ENCODE measurements at places on chromosomes 5 and 9.

- no peak for DNase-seq
Observed at GRCh38 chr9:36939655-36940499, 94.2 kb downstream of the PAX5 start.

GRCh38 chr5:87645224-87645623, 232.5 kb upstream of the CCNH start:
- DNase-seq = no peak

GRCh38 chr9:86907346-86907745, 40.0 kb downstream of the GAS1 start:
- no peak for DNase-seq

DNA sequence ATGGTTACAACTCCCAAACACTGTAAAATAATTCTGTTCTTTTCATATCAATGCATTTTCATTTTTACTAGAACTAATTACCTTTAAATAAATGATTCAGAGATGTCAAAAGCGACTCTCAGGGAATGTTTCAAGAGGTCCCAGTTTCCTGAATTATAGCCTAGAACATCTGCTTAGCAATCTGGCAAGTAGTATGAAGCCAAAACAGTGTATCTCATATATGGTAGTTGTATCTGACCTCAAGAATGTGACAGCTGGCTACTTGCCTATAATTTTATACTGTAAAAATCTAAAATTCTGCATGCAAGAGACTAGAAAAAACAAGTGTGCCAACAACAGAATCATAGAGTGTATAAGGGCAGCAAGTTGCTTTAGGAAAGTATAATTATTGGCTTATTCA, 187.7 kb upstream of the POU5F2 start:
- DNase-seq = peak; percentile 77

GRCh38 chr5:175737481-175737880, 79.6 kb downstream of the HRH2 start:
- DNase-seq = no peak

DNA sequence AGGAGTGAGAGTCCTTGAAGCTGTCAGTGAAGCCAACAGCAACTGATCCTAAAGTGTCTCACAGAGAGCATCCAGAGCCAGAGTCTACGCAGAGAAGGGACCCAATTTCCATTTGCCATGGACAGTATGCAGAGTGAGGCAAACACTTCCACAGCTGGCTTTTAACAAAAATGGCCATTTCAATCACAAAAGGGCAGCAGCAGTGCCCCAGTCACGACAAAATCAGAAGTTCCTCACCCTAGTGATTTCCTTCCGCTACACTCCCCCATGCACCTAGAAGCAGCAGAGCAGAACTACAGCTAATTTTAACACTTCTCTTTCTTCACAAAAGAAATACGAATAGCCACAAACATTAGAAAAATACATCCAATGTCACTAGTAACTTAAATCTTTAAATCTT, 27.9 kb downstream of the FBXW11 start:
- no peak for DNase-seq

- DNase-seq = no peak
Observed at GRCh38 chr5:14935341-14935740, 63.8 kb upstream of the ANKH start.

- DNase-seq = no peak
Observed at GRCh38 chr5:135081240-135081639, 47.2 kb upstream of the PITX1 start.

DNA sequence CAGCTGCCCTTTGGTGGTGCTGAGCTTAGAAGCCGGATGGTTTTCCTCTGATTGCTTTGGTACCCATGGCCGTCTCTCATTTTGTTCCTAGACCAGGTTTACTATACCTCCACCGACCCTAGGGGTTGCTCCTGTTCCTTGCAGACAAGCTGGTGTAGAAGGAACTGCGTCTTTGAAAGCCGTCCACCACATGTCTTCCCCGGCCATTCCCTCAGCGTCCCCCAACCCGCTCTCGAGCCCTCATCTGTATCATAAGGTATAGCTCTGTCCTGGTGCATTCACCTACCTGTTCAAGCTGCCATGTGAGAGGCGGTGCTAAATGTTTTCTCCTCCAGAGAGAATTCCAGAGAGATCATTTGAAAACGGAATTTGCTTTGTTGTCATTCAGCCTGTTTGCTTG, 39.5 kb downstream of the TENT4A start:
- DNase-seq = no peak

- no peak for DNase-seq
Observed at GRCh38 chr9:93684161-93684765, 107.9 kb downstream of the PHF2 start.

GRCh38 chr5:14599476-14600127, 18.0 kb downstream of the OTULINL start:
- DNase-seq = peak; percentile 63

DNA sequence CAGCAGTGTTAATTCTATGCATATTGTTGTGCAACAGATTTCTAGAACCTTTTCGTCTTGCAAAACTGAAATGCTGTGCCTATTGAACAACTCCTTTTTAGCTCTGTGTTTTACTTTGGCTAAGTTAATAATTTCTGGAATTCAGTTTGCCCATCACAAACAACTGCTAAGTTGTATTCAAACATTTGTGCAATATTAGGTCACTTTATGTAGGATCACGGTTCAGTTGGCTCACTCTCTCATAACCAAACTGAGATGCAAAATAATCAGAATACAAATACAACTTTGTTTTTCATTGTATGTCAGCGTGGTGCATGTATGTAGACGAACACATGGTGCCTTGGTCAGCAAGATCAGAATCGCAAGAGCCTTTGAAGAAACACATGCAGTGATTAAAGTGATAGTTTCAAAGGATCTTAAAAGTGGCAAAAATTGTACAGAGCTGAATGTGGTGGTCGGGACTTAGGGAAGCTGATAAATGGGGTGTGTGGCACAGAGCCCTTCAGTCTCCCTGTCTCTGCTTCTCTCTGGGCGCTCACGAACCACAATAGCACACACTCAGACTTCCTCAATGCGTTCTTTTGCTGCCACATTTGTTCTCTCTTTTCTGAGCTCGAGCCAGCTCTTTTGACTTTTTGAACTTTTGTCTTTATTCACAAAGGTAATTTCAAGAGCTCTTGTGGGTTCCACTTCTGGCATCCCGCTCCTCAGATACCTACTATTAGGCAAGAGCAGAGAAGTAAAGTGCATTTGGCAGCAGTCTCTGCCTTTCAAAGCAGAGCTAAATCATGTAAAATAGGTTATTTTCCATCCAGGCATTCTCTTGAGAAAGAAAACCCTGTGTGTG, 112.4 kb upstream of the CTSL start:
- DNase-seq = no peak

- DNase-seq = no peak
Observed at GRCh38 chr9:121217609-121218292, 16.1 kb upstream of the RAB14 start.

- no peak for DNase-seq
Observed at GRCh38 chr9:108537756-108538155, 318.0 kb downstream of the ACTL7B start.

DNA sequence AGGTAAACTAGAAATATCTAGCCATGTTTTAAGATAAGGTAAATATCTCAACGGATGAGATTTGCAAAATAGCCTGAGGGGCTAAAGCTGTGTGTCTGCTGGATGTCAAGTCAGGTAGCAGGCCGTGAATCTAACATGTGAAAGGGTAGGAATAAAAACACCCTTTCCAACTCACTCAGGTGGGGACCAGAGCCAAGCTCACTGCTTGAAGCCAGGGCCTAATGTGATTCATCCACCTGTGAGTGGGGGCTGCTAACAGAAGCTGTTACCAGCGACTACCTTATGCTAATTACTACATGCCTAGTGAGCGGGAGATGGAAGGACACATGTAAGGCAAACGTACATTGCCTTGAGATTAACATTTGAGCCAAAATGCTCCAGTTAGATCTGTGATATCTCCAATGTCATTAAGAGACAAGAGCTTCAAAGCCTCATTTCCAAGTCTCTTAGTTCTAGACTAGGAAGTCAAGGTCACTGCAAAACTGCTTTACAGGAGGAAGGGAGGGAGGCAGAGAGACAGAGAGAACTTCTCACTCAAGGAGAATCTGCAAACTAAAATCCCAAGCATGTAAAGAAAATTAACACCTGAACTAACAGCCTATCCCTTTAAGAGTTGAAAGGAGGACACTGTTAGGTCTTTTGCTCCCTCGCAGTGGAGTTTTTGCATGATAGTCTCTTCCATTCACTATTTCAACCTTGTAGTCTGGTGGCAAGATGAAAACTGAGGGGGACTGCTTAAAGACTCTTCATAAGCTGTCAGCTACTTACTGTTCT, 141.6 kb upstream of the RPS23 start:
- DNase-seq = no peak

DNA sequence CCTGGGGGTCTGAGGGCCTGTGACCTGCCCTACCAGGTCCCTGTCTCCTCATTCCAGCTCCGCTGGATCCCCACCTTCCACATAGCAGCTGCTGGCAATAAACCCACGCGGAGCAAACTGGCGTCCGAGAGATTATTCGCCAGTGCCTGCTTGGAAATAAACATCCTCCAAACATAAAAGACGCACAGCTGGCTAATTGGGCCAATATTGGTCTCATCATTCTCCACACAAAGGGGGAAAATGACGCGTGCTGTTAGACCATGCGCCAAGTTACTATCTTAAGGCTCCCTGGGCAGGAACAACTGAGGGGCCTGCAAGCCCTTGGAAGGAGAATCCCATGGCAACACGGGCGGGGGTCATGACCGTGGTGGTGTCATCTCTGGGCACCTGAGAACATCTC, 73.3 kb upstream of the SARDH start:
- no peak for DNase-seq

GRCh38 chr9:91949946-91950664, at the start of gene ROR2:
TSS of gene ROR2 (minus strand) at chr9:91950228.
- peak; percentile 34 for DNase-seq

DNA sequence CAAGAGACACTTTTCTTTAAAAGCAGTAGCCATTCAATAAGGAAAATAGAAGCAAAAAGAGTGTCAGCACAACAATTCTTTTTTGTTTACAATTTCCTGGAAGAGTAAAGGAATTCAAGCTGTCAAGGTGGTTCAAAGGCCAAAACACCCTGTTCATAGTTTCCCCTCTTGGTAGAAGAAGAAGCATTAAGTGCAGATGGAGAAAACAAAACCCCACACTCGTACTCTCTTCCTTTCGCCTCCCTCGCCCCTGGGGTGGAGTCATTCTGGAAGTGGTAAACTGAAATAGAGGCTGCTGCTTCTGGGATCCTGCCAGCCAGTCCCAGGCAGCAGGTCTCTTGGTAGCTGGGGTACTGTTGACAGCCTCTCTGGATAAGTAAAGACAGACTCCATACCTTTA, 105.0 kb downstream of the ANKRD55 start:
- no peak for DNase-seq

DNA sequence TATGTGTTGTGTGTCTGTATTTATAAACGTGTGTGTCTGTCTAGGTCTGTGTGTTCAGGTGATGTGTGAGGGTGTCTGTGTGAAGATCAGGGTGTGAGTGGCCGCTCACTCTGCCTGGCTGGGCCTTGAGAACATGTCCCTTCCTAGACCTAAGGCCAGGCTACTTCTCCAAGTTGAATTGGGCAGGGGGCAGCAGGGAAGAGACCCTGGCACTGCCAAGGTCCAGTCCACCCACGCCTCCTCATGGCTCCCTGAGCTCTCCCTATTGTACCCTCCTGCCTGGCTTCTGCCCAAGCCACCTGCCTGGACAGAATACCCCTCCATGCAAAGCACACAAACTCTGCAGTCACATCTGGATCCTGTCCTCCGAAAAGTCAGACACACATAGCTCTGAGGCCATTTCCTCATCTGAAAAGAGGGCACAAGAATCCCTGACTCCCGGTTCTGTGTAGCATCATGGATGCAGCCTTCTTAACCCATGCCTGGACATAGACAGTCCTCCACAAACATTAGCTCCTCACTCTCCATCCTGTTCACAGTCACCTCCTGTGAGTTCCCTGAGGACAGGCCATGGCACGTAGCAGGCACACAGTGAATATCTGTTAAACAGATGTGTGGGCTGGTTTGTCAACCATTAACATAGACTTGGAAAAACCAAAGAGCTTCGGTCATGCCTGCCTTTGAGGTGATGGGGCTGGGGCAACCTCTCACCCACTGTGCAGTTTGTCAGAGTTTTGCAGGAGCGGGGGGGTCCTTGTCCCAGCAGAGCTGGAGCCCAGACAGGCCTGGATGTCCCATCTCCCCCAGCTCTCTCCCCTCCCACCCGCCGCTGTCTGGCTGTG, 167.8 kb upstream of the MVB12B start:
- DNase-seq = no peak

DNA sequence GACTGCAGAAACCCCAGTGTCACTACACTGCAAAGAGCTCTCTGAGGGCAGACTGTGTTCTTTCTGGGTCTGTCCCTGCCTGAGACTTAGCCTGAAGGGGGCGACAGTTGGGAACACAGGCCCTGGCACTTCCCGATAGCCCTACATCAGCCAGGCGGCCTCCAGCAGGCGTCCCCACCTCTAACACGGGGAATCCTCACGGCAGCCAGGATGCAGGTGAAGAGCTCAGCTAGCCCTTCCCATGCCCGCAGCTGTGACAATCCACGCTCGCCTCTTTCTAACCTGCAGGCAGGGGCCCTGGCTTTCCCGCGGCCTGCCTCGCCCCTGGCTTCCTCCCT, 5.9 kb downstream of the MED22 start:
- DNase-seq = no peak

GRCh38 chr9:90815944-90816357, 14.3 kb downstream of the SYK start:
- no peak for DNase-seq

DNA sequence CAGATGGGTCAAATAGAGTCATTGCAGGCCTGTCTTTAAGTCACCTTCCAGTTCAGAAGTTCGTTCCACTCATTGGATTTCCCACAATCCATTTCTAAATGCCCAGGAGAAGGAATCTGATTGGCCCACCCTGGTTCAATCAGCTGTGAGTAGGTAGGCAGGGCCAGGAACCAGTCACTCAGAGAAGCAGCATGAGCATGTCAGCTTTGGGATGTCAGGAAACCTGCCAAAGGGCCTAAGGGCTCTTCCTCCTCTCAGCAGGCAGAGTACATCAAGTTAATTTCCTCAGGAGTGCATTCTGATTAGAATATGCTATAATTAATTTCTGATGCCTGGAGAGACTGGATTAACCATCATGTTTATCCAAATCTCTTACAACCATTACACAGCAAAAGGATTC, 412.9 kb upstream of the CCNH start:
- no peak for DNase-seq

- DNase-seq = no peak
Observed at GRCh38 chr5:18000744-18001143, 366.5 kb downstream of the TAF11L14 start.

- DNase-seq = no peak
Observed at GRCh38 chr9:27688954-27689353, 115.7 kb upstream of the C9orf72 start.

GRCh38 chr5:142870532-142871362, 100.6 kb downstream of the ARHGAP26 start:
- no peak for DNase-seq

- DNase-seq = no peak
Observed at GRCh38 chr5:180688330-180689070, 39.1 kb upstream of the FLT4 start.

DNA sequence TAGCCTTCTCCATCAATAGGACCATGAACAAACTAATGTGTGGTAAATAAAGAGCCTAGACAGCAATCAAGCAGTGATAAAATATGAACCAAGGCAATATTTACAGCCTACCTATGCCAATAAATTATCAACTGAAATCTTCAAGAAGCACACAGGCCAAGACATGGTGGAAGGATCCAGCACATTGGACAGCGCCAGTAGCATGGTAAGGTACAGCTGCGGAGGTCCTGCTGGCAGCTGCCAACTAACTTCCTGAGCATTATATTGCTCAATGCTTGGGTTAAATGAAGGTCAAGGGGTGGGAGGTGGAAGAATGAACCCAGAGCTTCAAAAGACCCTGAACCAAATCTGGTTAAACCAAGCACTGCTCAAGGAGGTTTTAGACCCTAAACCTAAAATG, 16.5 kb upstream of the SPDL1 start:
- DNase-seq = no peak

Data from NCI-H2171 treated with DMSO at 0.1 percent for 48 hours (cell line).